Fibroblast of skin of right quadriceps (primary cell): ENCODE measurements at places on chromosomes 2 and 18.

DNA sequence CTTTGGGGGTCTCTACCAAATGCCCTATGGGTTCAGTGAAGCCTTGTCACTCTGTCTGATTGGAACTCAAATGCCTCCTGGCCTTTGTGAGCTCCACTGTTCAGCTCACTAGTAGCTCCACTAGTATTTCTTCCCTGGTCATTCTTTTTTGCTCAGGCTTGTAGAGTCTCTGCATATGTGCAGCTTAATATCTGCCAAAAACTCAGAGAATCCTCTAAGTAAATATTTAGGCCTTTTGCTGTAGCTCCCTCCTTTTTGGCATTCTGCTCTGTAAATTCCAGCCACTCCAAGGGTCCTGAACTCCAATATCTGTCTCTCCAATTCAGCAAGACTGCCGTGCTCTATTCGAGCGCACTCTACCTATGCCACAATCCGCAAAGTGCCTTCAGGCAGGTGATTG is 146.5 kb downstream of the MAIP1 start:
- DNase-seq = no peak

DNA sequence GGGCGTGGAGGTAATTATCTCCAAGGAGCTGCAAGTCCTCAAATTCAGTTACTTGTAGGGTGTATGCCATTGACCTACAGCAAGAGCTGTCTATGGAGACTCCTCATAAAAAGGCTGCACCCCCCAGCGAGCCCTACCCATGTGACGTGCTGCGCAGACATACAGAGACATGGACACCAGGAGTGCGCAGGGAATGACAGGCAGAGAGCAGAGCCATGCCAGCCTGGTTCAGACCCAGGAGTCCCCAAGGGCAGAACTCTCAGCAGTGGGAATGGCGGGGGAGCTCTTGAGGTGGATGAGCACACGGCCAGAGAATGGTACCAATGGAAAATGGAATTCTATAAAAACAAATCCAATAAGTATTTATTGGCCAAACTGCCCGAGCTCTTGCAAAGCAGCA is 310.1 kb downstream of the MYCN start:
- no peak for DNase-seq

GRCh38 chr2:108932736-108933332 is 56.2 kb downstream of the EDAR start:
- DNase-seq = no peak

- DNase-seq = no peak
These were observed 40.6 kb downstream of the ACTR3 start for GRCh38 chr2:113930448-113930847.

DNA sequence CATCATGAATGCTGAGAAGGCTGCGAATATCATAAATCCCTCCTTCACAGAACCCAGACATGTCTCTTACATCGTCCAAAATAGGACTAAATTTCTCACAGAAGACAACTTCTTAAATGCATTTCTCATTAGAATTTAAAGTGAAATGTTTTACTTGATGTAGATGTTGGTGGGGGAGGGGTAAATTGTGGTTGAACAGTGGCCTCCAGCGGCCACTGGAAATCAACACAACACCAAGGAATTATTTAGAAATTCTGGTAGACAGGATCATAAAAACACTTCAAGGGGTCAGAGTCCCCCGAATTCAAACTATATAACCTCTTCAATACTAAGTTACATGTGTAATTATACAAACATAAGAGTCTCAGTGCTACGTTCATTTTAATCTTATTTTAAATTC is 135.9 kb downstream of the ABCA12 start:
- DNase-seq = peak; percentile 46

DNA sequence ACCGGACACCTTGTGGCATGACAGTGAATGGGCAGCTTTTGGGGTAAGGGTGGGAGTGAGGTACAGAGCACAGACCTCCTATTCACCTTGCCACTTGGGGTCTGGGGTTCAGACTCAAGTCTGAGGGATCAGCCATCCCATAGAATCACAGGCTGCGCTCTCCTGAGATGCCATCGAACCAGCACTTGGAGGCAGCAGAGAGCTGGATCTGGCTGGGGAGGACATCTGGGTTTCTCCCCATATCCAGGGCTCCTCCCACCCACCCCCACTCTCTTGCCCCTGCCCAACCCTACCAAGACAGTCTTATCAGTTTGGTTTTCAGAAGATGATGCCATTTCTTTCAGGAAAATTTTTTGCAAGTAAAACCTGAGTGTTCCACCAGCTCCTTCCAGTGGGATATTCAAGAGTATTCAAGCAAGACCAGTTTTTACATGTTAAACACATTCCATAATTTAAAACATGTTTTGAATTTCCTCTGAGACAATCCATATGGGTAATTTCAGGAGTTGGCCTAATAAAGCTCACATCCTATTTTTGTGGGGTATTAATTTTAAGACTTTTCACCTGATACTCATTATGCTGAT is 29.2 kb upstream of the TEX44 start:
- DNase-seq = peak; percentile 28

GRCh38 chr2:86238354-86238753 is 39.1 kb downstream of the MRPL35 start:
- DNase-seq = no peak

- DNase-seq = peak; percentile 11
These were observed 61.0 kb downstream of the SPP2 start for GRCh38 chr2:234111523-234111922.

- DNase-seq = no peak
These were observed 143.7 kb downstream of the LAMA3 start for GRCh38 chr18:23832911-23833310.

DNA sequence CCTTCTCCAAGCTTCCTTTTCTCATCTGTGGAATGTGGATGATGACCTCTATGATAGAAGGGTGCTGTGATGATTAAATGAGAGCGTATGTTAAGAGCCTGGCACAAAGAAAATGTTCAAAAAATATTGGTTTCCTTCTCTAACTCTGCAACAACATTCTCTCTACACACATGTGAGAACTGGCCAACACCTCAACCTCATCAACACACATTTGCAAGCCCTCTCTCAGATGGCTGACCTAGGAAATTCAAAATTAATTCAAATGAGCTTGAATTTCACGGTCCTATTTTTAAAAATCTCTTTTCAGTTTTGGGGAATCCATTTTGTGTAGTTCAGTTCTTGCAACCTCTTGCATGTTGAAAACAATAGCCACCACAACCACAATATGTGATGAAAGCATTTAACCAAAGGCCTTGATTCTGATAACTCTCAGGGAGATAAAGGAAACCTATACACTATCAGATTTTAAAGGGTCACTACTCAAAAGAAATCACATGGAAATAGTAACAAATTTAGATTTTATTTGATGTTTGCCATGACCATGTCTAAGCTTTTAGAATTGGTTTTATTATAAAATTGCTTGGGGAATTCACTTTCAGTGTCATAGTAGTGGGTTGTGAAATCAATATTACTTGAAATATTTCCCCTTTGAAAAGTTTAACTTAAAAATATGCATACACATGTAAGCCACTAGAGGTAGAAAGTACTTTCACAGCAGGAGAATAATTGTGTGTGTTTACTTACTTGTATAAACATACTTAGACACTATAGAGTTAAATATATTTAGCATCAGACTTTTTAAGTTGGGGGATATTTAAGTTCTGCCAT is 16.6 kb upstream of the NABP1 start:
- DNase-seq = no peak

GRCh38 chr18:79402977-79403722 is 7.4 kb downstream of the NFATC1 start:
- DNase-seq = no peak

DNA sequence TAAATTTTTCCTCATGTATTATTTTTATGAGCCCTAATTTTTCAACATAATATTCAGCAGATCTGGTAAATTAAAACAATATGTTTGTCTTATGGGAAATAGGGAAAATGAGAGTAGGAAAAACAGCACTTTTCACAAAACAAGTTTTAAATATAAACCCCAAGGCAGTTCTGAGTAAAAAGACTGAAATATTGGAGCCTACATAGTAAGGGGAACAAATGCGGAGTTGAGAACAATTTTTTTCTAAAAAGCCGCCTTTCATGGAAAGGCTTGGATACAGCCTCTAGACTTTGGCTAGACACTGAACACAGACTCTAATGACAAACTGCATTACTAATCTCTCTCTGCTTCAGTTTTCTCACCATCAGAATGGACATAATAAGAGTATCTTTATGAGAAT is 174.1 kb downstream of the NOL4 start:
- no peak for DNase-seq

- no peak for DNase-seq
These were observed 12.4 kb downstream of the RALB start for GRCh38 chr2:120265006-120265405.

DNA sequence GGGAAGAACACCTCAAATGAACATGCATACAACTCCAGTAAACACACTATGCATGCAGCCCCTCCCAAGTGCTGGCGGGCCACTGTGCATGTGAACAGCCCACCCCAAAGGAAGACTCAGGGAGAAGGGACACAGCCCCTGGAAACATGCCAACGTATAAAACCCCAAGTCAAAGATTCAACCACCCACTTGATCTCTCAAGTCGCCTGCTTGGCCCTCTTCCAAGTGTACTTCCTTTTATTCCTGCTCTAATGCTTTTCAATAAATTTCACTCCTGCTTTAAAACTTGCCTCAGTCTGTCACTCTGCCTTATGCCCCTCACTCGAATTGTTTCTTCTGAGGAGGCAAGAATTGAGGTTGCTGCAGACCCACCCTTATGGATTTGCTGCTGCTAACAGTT is 139.1 kb downstream of the C1D start:
- peak; percentile 23 for DNase-seq

GRCh38 chr2:111035830-111036441 is 84.8 kb upstream of the BCL2L11 start:
- no peak for DNase-seq

- peak; percentile 82 for DNase-seq
These were observed 13.2 kb upstream of the MYO1B start for GRCh38 chr2:191231995-191232394.

- DNase-seq = peak; percentile 48
These were observed 265.1 kb downstream of the NCKAP5 start for GRCh38 chr2:133303150-133303549.

- DNase-seq = no peak
These were observed 36.5 kb downstream of the EIF4E2 start for GRCh38 chr2:232586943-232587505.

GRCh38 chr2:138518860-138519259 is 17.3 kb downstream of the SPOPL start:
- DNase-seq = no peak

DNA sequence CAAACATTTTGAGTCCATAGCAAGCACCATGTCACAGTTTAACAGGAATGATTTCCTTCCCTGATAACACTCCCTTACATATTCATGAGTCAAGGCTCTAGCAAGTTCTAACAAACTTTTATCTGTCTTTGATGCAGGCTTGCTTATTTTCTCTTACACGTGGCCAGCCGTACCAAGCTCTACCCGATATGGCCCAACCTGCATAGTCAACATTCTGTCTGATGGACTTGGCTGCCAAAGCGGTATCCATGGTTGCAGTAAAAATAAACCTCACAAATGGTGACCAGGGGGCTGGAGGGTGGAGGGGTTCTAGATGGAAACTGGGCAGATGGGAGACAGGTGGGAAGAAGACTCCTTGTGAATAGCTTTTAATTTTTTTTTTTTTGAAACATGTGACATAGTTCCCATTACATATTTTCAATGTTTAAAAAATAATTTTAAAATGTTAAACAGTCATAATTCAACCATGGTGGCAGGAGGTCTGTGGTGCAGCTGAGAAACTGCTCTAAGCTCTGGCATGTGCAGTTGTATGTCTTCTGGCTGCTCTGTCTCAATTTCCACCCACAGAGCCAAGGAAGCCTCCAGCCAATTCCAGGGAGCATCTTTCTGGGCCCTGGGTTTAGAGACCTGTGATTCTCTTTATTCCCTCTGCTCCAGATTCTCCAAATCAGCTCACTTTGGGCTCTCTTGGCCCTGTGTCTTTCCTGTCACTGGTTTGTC is 20.7 kb upstream of the CXCR1 start:
- DNase-seq = no peak

DNA sequence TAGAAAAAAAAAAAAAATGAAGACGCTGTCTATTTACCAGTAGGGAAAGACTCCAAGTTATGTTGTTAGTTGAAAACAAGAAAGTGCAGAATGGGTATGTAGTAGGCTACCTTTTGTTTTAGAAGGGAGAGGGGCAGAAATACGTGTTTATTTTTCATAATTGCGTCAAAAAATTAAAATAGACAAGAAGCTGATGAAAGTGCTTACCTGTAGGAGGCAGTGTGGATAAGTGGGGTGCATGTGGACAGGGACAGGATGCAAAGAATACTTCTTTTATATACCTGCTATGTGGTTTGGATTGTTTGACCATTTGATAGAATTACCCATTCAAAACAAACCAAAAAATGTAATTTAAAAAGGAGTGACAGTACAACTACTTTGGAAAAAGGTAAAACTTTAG is 3.0 kb upstream of the GCG start:
- DNase-seq = no peak

GRCh38 chr2:796141-796985 is 119.2 kb upstream of the TMEM18 start:
- DNase-seq = no peak

DNA sequence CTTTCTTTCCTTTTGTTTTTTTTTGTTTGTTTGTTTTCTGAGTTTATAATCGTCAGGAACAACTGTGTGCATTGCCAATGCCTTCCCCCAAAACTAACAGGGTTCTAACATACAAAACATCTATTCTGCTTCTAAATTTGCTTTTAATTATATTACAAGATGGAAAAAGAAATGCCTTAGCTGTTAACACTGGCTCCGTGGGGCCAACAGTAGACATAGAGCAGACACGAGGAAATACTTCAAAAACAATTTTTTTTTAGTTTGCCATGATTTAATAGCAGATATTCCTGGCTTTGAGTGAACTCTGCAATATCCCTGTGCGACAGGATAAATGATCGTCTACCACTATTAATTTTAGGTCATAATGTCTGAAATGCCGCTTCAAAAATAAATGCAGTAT is 153.3 kb upstream of the HNRNPA3 start:
- no peak for DNase-seq

GRCh38 chr2:43174368-43174916 is 52.0 kb downstream of the ZFP36L2 start:
- DNase-seq = no peak

DNA sequence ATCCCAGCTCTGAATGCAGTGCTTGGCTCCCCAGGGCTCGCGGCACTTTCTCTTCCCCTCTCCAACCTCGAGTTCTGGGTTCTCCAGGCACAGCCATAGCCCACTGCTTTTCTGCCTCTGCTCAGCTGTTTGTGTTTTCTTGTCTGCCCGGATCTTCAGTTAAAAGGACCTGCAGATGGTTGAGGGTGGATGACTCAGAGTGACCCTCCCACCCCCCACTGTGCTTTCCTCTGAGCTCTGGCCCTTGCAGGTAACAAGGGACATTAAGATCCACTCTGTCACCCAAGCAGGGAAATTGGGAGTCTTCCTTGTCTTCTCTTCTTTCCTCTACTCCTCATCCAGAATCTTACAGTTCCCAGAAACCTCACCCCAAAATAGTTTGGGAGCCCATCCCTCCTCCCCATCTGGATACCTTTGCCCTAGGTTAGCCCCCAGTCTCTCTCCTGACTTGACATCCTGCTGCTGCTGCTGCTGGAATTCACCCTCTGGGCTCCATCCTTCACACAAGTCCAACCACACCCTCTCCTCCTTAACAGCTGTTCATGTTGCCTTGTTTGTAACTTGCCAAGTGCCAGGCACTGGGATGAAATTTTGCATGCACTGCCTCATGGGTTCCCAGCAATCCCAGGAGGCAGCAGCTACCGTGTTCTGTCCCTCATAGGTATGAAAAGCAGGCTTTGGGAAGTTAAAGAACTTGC is 157.9 kb upstream of the TTC39C start:
- DNase-seq = no peak

GRCh38 chr2:109247812-109248211 is 118.8 kb downstream of the SH3RF3 start:
- DNase-seq = no peak
